A549 treated with Mapracorat at 1 μM for 4 hours (cell line): ENCODE measurements at places on chromosomes 5 and 9. TPM values are rescaled to one million over a fixed set of nuclear protein-coding genes. Genes with fewer than 3 reads are reported as not detected.

The ADAMTS12 gene
- total RNA-seq: 6.2 to 7.9 TPM (median 7.3 TPM) in 5 replicates

The PTGDS gene
- 0.44 to 0.61 TPM (median 0.47 TPM) in 4 of 5 replicates, not detected in the other for total RNA-seq

The PCDHGA8 gene
- total RNA-seq: 0.02 to 0.06 TPM (median 0.06 TPM) in 3 of 5 replicates, not detected in the others

The SLC6A3 gene
- total RNA-seq: 0.27 to 0.87 TPM (median 0.61 TPM) in 5 replicates

The IFNB1 gene
- total RNA-seq: not detected in 5 replicates

The SARDH gene
- 0.07 to 0.19 TPM (median 0.08 TPM) in 4 of 5 replicates, not detected in the other for total RNA-seq

The C6 gene
- not detected in 5 replicates for total RNA-seq

The FOXD4L6 gene
- total RNA-seq: not detected in 5 replicates

The FBP1 gene
- total RNA-seq: 0.13 TPM in 1 of 5 replicates, not detected in the others

The ADGRV1 gene
- 0.44 to 1.1 TPM (median 0.71 TPM) in 5 replicates for total RNA-seq

The RLN2 gene
- 0.21 to 0.52 TPM (median 0.28 TPM) in 3 of 5 replicates, not detected in the others for total RNA-seq

The PSD2 gene
- total RNA-seq: 0.02 to 0.05 TPM (median 0.04 TPM) in 4 of 5 replicates, not detected in the other

The PRRT1B gene
- 0.20 to 0.60 TPM (median 0.35 TPM) in 5 replicates for total RNA-seq

The RAB3C gene
- total RNA-seq: not detected in 5 replicates

The DBH gene
- not detected in 5 replicates for total RNA-seq

The ADAMTS19 gene
- not detected in 5 replicates for total RNA-seq

The IFNA13 gene
- not detected in 5 replicates for total RNA-seq

The FOXD4 gene
- 0.26 to 0.46 TPM (median 0.42 TPM) in 5 replicates for total RNA-seq

The TAF11L10 gene
- total RNA-seq: not detected in 5 replicates

The PAPPA gene
- 22.7 to 35.0 TPM (median 30.6 TPM) in 5 replicates for total RNA-seq

The TMEM232 gene
- total RNA-seq: 0.23 TPM in 1 of 5 replicates, not detected in the others

The GNAQ gene
- total RNA-seq: 13.7 to 16.6 TPM (median 15.3 TPM) in 5 replicates

The FOXD4L4 gene
- total RNA-seq: 0.08 TPM in 1 of 5 replicates, not detected in the others

The PRUNE2 gene
- 0.26 TPM in 1 of 5 replicates, not detected in the others for total RNA-seq

The SH3GL2 gene
- total RNA-seq: 0.05 to 0.08 TPM (median 0.07 TPM) in 3 of 5 replicates, not detected in the others

The SPATA31E1 gene
- total RNA-seq: not detected in 5 replicates

The C5orf63 gene
- total RNA-seq: 2.3 to 4.7 TPM (median 3.9 TPM) in 5 replicates

The CCDC183 gene
- 0.16 to 0.58 TPM (median 0.23 TPM) in 5 replicates for total RNA-seq

The UBAP1 gene
- total RNA-seq: 45.8 to 53.4 TPM (median 48.7 TPM) in 5 replicates

The F2RL1 gene
- total RNA-seq: 237 to 269 TPM (median 265 TPM) in 5 replicates

The PSIP1 gene
- 47.5 to 62.5 TPM (median 58.4 TPM) in 5 replicates for total RNA-seq

The KCNN2 gene
- 0.08 to 0.15 TPM (median 0.11 TPM) in 4 of 5 replicates, not detected in the other for total RNA-seq

The HMGCR gene
- total RNA-seq: 23.4 to 28.4 TPM (median 25.6 TPM) in 5 replicates

The NDOR1 gene
- 9.8 to 19.3 TPM (median 16.4 TPM) in 5 replicates for total RNA-seq

The PFN3 gene
- total RNA-seq: not detected in 5 replicates

The MAP3K1 gene
- total RNA-seq: 1.3 to 1.9 TPM (median 1.7 TPM) in 5 replicates

The PCDHB10 gene
- total RNA-seq: not detected in 5 replicates

The STING1 gene
- total RNA-seq: 0.78 to 1.4 TPM (median 1.1 TPM) in 5 replicates

The TLR4 gene
- 0.06 to 0.16 TPM (median 0.10 TPM) in 5 replicates for total RNA-seq

The ENTREP1 gene
- 0.50 to 0.88 TPM (median 0.60 TPM) in 5 replicates for total RNA-seq

The AIF1L gene
- 1.3 to 1.8 TPM (median 1.7 TPM) in 5 replicates for total RNA-seq

The DIPK1B gene
- total RNA-seq: 5.8 to 9.8 TPM (median 8.7 TPM) in 5 replicates

The NRARP gene
- total RNA-seq: 2.4 to 5.6 TPM (median 4.3 TPM) in 5 replicates

The ADAMTSL1 gene
- total RNA-seq: 0.07 to 0.13 TPM (median 0.09 TPM) in 3 of 5 replicates, not detected in the others

The NR5A1 gene
- 0.06 to 0.23 TPM (median 0.15 TPM) in 3 of 5 replicates, not detected in the others for total RNA-seq

The TENT4A gene
- 17.3 to 23.9 TPM (median 22.5 TPM) in 5 replicates for total RNA-seq

The PCDHB14 gene
- total RNA-seq: 0.05 to 0.21 TPM (median 0.14 TPM) in 5 replicates

The SHOC1 gene
- total RNA-seq: 0.02 TPM in 1 of 5 replicates, not detected in the others

The SPZ1 gene
- total RNA-seq: not detected in 5 replicates

The LMBRD2 gene
- total RNA-seq: 0.90 to 1.6 TPM (median 1.5 TPM) in 5 replicates

The SHISAL2B gene
- not detected in 5 replicates for total RNA-seq

The CFAP157 gene
- total RNA-seq: 0.07 TPM in 1 of 5 replicates, not detected in the others

The PCDH12 gene
- 0.01 to 0.11 TPM (median 0.02 TPM) in 3 of 5 replicates, not detected in the others for total RNA-seq

The ATP10B gene
- not detected in 5 replicates for total RNA-seq

The TLN1 gene
- total RNA-seq: 115 to 134 TPM (median 121 TPM) in 5 replicates

The LCN9 gene
- total RNA-seq: not detected in 5 replicates

The IFNW1 gene
- total RNA-seq: not detected in 5 replicates

The MSMP gene
- not detected in 5 replicates for total RNA-seq

The CARTPT gene
- not detected in 5 replicates for total RNA-seq
